Foreskin fibroblast (primary cell): ENCODE measurements at places on chromosomes 6 and 20.
A peak's percentile ranks its signal among the peaks of the same experiment; 100 is the strongest.

GRCh38 chr20:24615353-24615752 is 145.9 kb downstream of the SYNDIG1 start:
- DNase-seq, result no peak

DNA sequence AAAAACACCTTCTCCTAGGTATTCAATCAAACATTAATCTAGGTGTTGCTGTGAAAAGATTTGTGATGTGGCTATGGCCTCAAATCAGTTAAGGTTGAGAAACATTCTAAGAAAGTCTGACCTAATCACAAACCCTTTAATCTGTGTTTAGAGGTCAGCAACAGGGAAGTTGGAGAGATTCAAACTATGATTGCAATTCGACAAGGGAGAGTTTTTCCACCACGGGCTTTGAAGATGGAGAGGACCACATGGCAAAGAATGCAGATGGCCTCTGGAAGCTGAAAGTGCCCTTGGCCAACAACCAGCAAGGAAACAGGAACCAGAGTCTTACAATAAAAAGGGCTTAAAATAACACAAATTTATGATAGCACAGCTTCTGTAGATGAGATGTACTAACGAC is 29.6 kb upstream of the LGSN start:
- no peak for DNase-seq

DNA sequence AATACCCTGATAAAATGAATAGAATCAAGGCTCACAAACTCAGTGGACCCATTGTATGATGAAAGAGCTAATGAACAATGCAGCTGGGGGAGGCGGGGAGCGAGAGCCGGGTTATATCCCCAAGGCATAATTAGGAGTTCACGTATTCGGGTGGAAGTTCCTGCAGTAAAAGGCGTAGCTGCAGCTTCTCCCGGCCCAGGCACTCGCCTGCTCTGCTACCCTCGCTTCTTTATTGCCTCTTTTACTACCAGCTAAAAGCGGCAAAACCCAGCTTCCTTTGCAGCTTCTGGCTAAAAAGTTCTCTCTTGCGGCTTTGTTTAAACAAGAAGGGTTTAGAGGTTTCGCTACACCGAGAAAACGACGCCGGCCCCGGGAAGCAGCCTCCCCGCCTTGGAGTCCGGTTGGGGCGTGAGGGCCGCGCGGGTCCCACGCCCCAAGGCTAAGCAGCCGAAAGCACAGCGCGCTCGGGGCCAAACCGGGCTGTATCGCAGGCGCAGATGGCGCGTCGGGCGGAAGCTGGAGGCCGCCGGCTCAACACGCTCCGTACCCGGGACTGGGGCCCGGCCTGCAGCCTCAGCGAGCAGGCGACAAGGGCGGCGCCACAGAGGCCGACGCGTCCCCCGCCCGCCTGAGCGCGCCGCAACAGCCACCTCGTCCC is 1.6 kb downstream of the ZBTB2 start:
- peak; percentile 68 for DNase-seq

- no peak for DNase-seq
Measured at GRCh38 chr6:11788043-11788442, 9.4 kb upstream of the ADTRP start.

DNA sequence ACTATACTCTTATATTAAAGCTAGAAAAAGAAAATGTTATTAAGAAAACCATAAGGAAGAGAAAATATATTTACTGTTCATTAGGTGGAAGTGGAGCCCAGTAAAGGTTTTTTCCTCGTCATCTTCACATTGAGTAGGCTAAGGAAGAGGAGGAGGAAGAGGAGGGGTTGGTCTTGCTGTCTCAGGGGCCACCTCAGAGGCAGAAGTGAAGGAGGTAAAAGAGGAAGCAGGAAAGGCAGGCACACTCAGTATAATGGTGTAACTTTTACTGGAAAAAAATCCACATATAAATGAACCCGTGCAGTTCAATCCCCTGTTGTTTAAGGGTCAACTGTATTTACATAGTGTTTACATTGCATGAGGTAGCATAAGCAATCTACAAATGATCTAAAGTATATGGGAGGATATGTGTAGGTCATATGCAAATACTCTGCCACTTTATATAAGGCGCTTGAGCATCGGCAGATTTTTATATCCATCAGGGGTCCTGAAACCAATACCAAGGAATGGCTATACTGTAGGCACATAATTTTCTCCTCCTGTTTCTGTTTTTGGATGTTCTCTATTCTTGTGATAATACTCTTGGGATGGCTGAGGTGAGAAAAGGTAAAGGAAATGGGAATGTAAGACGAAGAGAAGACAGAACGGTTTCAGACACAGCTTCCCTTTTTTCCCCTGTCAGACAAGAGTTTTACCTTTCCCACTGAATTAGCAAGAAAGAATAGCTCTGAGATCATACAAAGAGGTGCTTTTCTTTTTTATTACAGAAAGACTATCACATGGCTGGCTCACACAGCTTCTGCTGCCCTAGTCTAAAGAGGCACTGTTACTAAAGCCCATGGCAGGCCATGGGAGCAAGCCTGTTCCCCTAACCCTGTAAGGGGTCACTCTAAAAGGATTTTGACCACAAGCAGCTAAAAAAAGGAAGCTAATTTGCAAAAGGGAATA is 59.9 kb downstream of the NUDT3 start:
- no peak for DNase-seq

DNA sequence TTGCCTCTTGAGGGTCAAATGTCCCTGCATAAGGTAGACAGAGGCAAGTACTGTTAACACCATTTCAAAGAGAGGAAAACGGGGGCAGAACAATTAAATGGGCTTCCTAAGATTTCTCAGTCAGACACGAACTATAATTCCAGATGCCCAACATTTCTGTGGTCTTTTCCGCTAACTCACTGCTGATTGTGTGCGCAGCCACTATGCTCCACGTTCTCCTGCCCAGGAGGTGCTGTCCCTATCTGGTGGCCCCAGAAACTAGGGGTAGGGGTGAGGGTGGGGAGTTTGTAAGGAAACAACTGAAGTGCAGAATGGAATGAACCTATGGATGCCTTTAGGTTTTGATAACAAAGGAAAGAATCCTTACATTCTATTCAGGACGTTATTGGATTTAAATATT is 86.1 kb upstream of the BACH2 start:
- no peak for DNase-seq

- peak; percentile 82 for DNase-seq
Measured at GRCh38 chr6:38262026-38262425, 377.7 kb downstream of the BTBD9 start.

DNA sequence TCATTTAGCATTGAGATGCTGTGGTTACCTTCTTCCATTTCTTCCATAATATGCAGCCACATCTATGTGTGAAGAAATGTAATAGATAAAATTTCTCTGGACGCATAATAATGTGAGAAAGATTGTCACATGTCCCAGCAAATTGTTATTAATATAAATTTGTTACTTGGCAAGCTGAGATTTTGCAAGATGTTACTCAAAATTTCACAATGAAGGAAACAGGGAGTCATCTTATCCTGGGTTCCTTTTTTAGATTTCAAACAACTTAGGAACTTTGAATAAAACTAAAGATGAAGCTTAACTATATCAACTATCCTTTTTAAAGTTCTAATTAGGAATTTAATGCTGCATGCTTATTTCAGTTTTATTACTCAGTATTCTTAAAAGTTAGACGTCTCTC is 3.6 kb downstream of the ESR1 start:
- DNase-seq, result no peak

GRCh38 chr6:33154349-33154748 is 37.9 kb downstream of the COL11A2 start:
- DNase-seq, result no peak

DNA sequence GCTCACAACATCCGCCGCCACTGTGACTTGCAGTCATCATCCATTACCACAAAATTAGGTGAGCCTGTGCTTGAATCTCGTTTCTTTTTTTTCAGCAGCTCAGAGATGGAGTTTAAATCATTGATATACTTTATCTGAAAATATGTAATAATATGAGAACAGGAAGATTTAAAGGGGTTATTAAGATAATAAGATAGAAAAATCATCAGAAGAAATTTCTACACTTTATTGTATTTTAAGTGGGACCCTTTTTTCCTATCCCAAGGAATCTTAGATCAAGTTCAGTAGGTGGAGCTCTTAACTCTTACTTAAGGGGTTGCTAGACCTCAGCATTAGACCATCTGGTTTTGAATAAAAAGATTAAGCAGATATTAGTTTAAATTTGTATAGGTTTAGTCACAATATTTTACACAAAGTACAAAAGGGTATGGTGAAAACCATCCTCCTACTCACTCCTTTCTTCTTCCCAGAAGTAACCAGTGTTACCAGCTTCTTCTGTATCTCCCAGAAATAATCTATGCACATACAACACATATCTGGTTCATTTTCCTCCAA is 9.4 kb upstream of the NCOA7 start:
- peak; percentile 11 for DNase-seq

DNA sequence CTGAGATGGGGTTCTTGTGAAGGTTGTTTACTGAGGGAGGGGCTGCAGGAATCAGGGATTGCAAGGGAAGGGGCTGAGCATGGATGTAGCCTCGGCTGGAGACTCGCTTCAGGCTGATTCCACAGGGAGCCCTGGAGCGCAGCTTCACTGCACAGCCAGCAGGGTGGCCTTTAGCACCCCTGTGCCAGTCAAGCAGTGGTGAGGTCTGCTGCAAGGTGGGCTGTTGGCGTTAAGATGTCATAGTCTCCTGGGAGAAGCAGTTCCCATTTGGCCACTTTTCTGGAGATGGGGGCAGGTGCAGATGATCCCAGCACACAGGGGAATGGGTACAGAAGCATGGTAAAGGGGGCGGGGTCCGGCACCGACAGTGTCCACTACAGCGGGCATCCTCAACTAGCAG is 126.3 kb downstream of the TOX2 start:
- DNase-seq, result no peak

GRCh38 chr6:15608396-15608795 is 54.4 kb downstream of the DTNBP1 start:
- peak; percentile 89 for DNase-seq

- peak; percentile 74 for DNase-seq
Measured at GRCh38 chr6:16320533-16321340, 82.3 kb downstream of the GMPR start.

DNA sequence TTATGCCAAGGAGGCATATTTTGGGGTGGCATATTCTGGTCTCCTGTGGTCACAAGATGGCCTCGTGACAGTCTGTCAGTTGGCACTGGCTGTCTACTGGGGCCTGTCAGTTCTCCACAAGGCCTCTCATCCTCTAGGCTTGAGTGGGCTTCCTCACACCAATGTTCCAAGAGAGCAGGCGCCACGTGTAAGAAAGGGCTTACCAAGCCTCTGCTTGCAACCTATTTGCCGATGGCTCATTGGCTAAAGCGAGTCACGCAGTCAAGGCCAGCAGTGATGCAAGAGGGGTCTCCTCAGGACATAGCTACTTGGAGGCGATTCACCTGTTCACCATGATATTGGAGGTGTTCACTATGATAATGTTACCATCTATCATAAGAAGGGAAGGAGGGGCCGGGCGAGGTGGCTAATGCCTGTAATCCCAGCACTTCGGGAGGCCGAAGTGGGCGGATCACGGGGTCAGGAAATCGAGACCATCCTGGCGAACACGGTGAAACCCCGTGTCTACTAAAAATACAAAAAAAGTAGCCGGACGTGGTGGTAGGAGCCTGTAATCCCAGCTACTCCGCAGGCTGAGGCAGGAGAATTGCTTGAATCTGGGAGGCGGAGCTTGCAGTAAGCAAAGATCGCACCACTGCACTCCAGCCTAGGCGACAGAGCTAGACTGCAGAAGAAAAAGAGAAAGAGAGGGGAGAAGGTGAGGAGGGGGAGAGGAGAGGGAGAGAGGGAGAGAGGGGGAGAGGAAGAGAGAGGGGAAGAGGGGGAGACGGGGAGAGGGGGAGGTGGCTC is 35.3 kb downstream of the C6orf52 start:
- peak; percentile 0 for DNase-seq

GRCh38 chr20:45948261-45948733 is 13.8 kb downstream of the PCIF1 start:
- no peak for DNase-seq

DNA sequence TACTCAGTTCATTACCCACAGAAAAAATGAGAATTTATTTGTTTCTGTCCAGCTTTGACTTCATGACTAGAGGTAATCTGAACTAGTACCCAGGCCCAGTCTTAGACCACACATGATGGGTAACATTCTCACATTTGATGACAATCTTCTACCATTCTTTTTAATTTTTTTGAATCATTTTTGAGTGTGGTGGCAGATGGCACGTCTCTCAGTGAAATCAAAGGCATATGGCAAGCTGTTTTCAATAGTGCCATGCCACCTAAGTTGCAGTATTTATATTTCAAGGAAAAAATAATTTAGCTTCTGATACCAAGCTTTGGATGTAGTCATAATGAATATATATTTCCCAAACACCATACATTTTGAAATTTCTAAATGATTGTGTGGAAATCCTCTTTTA is 88.8 kb upstream of the HS3ST5 start:
- no peak for DNase-seq

DNA sequence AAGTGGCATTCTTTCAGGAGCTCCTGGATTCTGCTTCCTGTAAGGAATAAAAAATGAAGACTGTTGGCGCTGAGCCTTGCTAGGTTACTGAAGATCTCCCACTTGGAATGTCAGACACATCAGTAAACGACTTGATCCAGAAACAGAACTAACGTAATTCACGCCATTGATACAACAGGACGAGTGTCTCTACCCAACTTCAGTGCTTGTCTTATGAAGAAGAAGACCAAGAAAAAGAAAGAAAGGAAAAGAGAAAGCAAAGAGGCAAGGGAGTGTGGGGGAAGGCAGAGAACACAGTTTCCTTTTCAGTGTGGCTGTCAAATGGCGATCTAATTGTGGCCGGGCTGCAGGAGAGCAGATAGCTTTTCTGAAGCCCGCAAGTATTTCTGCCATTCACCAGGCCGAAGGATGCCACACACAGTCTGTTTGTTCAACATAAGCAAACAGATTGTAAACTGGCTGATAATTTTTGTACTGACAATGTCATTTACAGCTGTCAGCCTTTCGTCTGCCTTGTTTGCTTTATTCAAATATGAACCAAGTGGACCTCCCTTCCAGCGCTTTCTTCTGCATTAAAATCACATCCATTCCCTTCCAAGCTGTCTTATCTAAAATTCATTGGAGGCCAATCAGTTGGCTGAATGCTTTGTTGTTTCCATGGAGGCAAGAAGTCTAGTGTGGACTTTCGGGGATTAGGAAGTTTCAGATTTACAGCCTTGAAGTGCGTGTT is 180.6 kb downstream of the FOXA2 start:
- no peak for DNase-seq
